ENCODE measurements at places on chromosomes 16 and 17. TPM values are rescaled to one million over a fixed set of nuclear protein-coding genes. Genes with fewer than 3 reads are reported as not detected.

Gene CD300H
- not detected for total RNA-seq

Gene ANKS4B
- 0.05 TPM for total RNA-seq

Gene USP43
- 12.1 TPM for total RNA-seq

Gene HOXB3
- total RNA-seq = 0.22 TPM

Gene ERN1
- total RNA-seq = 20.7 TPM

Gene ZNHIT3
- 27.3 TPM for total RNA-seq

Gene KRTAP9-2
- total RNA-seq = not detected

Gene CPHXL
- not detected for total RNA-seq

Gene GNG13
- total RNA-seq = 3.8 TPM

Gene TMC7
- total RNA-seq = 3.1 TPM

Gene SPATA22
- 1.8 TPM for total RNA-seq

All from camera-type eye (tissue), 1 donor.